ENCODE measurements at places on chromosomes 6 and 20.
A peak's percentile ranks its signal among the peaks of the same experiment; 100 is the strongest.

DNA sequence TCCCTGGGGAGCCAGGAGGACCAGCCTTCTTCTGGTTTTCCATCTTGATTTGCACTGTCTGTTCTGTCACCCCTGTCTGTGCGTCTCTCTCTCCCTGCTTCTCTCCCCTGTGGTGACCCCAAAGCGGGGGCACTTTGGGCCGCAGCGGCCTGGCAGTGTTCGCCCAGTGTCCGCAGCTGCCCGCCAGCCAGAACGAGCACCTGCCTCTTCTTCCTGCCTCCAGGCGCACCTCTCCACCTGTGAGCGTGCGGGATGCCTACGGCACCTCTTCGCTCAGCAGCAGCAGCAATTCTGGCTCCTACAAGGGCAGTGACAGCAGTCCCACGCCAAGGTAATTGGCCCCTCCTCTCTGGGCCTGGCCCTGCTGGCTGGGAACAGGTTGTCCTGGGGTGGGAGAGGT, 30.8 kb downstream of the SNPH start:
- no peak for DNase-seq

- DNase-seq, result no peak
These were observed 99.8 kb downstream of the LY86 start for GRCh38 chr6:6688283-6688682.

GRCh38 chr6:77440206-77440976, 22.9 kb downstream of the HTR1B start:
- no peak for DNase-seq

DNA sequence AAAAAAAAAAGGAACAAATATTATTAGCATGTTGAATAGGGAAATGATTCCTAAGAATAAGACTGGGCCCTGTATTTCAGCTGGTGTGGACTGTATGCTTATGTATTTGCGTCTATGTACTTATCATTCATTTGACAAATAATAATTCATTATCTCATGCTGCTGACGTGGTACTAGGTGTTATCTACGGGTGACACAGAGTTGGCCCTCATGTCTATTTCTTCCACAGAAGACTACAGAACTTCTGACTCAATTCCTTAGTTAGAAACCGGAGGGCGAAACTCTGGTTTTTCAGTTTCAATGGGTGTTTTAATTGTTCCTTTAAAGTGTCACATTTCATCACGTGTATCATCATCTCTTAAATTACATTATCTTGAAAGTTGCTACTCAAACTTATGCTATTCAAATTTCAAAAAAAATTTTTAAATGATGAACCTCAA, 305.9 kb downstream of the CLIC5 start:
- peak; percentile 59 for DNase-seq

DNA sequence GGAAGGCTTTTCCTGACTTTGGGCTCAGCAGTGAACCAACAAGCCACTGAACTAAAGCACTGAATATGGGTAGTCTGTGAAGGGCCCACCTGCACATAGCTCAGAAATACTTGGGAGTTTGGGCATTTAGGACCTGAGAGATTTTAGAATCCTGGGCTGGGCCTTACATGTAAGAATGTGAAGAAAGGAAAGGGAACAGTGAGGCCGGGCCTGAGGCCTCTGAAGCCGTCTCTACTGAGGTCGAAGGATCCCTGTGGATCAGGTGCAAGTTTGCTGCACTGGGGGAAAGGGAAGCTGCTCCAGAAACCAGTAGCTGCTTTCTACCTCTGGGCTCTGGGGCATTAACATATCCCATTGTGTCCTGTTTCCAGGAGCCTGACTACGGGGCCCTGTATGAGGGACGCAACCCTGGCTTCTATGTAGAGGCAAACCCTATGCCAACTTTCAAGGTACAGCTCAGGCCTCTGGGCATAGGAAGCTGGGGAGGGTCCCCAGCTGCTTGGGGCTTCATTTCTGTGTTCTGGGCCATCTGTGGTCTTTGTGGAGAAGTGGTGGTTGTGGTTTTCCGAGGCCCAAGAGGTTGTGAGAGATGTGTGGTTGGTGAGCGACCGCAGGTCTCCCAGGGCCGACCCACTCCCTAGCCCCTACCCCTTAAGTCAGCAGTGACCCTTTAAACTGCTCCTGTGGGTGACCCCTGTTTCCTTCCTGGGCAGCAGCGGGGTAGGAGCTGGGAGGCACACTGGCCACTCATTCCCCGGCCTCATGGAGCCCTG, 30.3 kb downstream of the PLCG1 start:
- DNase-seq, result no peak

DNA sequence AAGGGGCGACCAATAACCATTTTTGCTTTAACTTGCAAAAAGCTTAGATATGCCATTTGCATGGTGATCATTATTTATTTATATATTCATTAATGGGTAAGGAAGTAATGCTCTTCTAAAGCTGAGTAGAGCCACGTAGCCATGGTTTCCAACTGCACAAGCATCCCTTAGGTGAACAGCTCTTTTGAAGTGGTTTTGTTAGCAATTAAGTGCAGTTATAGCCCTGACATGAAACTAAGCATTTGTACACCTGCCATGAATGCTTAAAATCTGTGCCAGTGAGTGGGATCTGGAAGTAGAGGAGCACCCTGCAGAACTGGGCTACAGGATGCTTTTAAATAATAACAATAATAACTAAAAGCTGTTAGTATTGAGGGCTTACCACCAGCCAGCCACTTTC, 19.1 kb downstream of the TRAF3IP2 start:
- no peak for DNase-seq

GRCh38 chr20:52926505-52926904, 45.7 kb upstream of the TSHZ2 start:
- no peak for DNase-seq

DNA sequence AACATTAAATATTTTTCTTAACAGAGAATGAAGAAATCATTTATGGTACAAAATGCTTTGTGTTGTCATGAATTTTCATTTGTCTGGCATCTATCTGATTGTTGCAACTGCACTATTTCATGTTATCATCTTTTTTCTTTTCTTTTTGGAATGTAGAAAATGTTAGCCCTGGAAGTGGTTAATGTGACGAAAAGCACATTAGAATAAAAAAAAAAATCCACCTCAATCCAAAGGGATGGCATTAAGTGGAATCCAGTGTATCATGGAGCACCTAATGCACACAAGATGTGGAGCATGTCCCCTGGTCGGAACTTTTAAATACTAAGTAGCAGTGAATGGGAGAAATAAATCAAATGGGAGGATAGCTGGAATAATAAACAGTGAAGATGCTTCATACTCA, 172.9 kb upstream of the MCHR2 start:
- no peak for DNase-seq

GRCh38 chr6:56766806-56767178, 124.1 kb upstream of the DST start:
- no peak for DNase-seq

- DNase-seq, result no peak
These were observed 100.0 kb downstream of the CRYBG1 start for GRCh38 chr6:106460481-106460880.

DNA sequence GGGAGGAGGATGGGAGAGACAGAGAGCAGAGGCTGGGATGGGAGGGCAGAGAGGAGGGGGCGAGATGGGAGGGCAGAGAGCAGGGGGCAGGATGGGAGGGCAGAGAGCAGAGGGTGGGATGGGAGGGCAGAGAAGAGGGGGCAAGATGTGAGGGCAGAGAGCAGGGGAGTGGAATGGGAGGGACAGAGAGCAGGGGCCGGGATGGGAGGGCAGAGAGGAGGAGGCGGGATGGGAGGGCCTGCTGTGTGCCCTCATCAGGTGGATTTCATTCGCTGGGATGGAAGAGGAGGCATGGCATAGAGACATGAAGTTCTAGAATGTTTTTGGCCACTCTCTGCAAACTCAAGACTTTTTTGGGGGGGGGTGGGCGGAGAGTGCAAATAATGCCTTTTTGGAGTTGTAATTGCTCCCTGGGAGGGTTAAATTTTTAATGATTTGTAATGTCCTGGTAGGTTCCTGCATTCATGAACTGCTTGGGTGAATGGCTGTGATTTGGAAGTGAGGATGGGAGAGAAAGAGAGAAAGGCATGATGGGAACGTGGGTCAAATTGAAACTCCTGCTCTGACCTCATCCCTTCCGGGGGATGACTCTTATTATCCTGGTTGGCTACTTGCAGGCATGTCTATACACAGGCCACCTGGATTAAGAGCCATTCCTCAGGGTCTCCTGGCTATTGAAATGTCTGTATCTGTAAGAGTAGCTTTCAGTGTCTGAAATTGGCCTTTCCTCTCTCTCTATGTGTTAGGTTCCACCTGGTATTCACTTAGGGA, 162.4 kb upstream of the AGPAT4 start:
- no peak for DNase-seq

- DNase-seq, result no peak
These were observed 608.7 kb downstream of the EYS start for GRCh38 chr6:65098349-65098748.

- no peak for DNase-seq
These were observed 379.5 kb upstream of the POU3F2 start for GRCh38 chr6:98454809-98455322.

DNA sequence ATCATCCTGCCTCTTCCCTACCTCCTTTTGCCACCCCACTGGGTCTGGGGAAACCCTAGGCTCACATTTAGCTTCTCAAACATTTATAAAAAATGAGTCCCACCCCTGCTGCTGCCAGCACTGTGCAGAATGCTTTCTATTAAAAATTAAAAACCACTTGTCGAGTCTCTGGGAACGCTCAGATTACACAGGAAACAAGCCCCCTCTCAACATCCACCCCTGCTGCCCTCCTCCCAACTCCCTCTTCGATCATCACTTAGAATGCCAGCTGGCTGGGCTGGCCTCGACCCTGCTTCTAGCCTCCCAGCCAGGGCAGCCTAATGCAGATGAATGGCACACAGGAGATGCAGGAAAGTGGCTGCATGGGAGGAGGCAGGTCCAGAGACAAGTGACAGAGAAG, 75.8 kb downstream of the CDH22 start:
- no peak for DNase-seq

DNA sequence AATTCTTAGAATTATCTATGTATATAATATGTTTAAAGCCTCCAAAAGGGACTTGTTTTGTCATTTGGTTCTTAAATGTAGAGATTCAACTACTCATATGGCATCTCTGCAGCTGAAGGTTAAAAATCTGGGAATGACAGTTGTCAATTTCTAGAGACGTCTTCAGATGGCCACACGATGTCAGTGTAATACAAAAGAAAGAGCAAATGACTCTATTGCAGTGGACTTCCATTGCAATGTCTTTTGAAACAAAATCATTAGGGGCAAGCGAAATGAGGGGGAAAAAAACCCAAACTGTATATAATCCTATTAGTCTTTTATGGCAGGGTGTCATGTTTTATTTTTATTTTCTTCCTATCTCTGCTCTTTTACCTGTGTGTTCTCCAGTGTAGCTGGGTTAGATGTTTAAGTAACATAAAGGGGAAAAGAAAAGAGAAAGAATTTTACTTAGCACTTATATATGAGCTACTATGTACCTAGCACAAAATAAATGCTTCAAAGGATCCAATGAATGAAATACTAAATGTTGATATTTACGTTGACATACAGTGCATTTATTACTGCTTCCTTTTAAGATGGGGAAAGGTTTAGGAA, 26.2 kb downstream of the CCN2 start:
- DNase-seq, result no peak

DNA sequence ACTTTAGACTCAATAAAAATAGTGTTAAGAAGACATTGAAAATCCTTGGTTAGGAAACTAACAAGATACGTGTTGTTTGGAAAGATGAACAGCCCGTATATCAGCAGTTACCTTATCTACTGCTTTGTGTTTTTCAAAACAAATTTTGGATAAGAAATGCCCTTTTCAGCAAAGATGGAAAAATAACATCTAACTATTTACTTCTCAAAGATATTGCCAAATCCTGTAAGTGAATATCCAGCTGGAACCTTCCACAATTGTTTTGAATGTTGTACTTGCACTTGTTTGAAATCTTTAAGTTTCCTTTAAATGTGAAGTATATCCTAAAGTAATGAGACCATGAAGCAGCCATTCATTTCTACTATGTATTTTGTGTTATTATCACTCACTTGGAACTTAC, 14.6 kb downstream of the TAGAP start:
- DNase-seq, result no peak

DNA sequence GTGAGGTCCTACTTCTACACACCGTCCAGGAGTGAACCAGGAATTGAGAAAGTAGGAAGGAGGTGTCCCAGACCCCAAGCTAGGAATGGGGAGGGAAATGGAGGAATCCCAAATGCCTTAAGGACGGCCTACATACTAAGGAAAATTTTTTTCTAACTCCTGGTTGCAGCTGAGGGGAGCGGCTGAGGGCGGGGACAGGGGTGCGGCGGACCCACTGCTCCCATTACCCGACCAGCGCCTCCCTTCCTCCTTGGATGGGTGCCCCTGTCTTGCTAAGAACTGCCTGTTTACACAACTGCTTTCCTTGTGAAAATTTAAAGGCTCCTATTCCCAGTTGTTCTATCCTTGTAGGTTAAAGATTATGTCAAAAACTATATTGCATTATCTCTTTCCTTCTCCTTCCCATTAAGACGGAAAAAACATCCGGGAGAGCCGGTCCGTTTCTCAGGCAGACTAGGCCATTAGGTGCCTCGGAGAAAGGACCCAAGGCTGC, 699 bp upstream of the HSPA1B start:
- peak; percentile 71 for DNase-seq

GRCh38 chr6:149615805-149616204, 32.7 kb downstream of the KATNA1 start:
- no peak for DNase-seq

DNA sequence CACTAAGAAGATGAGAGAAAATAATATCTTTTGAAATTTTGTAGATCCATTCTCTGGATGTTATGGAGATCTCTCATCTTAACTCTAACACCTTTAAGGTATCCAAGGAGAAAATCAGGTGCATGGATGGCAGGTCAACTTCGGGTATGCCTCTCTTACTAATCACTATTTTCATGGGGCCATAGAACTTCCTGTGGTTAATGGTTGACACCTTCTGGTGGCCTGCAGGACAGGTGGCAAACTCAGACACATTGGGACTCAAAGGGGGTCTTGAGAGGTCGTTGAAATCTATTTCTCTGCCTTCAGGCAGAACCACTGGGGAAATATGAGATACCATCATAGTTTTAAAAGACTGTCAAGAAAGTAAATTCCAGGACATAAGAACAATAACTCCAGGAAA, 76.5 kb downstream of the ADAT2 start:
- DNase-seq, result no peak

DNA sequence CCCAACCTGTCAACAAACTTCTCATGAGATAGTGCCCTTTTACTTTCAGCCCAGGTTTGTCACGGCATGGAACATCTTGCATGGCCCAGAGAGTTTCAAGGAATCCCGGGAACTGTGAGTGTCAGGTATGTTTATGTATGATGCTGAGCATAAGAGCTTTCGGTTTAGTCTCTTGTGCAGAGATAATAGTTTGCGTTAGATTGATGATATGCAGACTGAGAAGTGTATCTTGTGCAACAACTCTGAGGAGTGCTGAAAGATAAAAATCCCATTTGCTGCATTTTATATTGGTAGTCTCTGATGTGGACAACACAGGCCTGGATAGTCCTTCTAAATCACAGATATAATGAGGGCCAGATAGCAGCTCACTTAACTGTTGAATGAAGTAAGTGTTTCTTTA, 99.0 kb downstream of the TBX18 start:
- DNase-seq, result no peak

Data from stimulated activated CD4-positive, alpha-beta T cell treated with anti-CD3 and anti-CD28 coated beads, Interleukin-15, amount 100 ng/mL, for 24 hours (primary cell).